Endothelial cell (in vitro differentiated cells): ENCODE measurements at places on chromosomes 1 and 21.

GRCh38 chr1:171654942-171655745 is 2.7 kb upstream of the MYOC start:
- peak; percentile 82 for DNase-seq

- no peak for DNase-seq
These were observed 12.6 kb upstream of the KLF18 start for GRCh38 chr1:44154049-44154448.

- no peak for DNase-seq
These were observed 6.0 kb downstream of the TNFRSF14 start for GRCh38 chr1:2561898-2562895.

DNA sequence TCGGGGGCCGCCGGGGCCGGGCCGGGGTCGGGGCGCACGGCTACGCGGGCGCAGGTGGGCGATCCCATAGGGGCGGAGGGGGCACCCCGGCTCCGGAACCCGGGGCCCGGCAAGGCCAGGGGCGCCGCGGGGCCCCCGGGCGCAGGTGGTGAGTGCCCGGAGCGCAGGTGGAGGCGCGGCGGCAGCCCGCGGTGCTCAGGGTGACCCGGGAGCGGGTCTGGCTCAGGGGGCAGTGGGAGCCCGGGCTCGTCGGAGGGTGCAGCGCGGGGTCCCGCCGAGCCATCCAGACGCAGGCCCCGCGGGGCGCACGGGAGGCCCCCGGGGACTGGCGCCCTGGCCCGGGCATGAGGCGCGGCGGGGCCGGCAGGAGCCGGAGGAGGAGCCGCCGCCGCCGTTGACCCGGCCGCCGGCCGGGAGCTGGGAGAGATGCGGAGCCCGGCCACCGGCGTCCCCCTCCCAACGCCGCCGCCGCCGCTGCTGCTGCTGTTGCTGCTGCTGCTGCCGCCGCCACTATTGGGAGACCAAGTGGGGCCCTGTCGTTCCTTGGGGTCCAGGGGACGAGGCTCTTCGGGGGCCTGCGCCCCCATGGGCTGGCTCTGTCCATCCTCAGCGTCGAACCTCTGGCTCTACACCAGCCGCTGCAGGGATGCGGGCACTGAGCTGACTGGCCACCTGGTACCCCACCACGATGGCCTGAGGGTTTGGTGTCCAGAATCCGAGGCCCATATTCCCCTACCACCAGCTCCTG is 489 bp downstream of the CELSR2 start:
- no peak for DNase-seq

DNA sequence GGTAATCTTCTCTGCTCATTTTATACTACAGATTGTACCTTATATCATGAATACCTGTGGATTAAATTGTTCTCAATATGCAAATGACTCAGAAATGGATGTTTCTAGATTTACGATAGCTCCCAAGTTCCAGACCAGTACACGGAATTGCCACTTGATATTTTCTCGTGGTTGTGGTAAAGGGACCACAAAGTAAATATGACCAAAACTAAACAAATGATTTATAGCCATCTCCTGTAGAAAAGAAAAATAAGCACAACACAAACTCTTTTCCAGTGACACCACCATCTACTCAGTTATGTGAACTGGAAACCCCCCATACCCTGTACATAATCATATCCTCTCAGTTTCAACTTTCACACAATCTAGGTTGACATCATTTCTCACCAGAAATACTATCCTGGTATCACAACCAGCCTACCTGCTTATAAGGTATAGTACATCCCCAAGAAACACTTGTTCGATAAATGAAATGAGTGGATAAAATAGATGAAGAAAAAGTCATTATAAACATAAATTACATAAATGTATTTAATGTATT is 172.3 kb downstream of the ADGRL4 start:
- DNase-seq: no peak

GRCh38 chr1:115184951-115185331 is 95.6 kb upstream of the TSPAN2 start:
- no peak for DNase-seq

- no peak for DNase-seq
These were observed 124.4 kb downstream of the BEND5 start for GRCh38 chr1:48652334-48652733.

GRCh38 chr1:110218739-110219138 is 8.6 kb downstream of the KCNC4 start:
- DNase-seq: peak; percentile 38

GRCh38 chr1:145937436-145937835 is 10.2 kb upstream of the RBM8A start:
- no peak for DNase-seq

- no peak for DNase-seq
These were observed 2.4 kb downstream of the TMCC2 start for GRCh38 chr1:205229916-205230700.

DNA sequence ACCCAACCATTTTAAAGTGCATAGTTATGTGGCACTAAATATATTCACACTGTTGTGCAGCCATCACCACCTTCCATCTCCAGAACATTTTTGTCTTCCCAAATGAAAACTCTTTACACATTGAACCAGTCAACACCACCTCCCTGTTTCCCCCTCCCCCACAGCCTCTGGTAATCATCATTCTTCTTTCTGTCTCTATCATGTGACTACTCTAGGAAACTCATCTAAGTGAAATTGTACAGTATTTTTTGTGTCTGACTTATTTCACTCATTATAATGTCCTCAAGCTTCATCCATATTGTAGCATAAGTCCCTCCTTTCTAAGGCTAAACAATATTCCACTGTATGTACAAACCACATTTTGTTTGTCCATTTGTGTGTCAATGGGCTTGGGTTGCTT is 128.0 kb downstream of the RUNX1 start:
- no peak for DNase-seq

DNA sequence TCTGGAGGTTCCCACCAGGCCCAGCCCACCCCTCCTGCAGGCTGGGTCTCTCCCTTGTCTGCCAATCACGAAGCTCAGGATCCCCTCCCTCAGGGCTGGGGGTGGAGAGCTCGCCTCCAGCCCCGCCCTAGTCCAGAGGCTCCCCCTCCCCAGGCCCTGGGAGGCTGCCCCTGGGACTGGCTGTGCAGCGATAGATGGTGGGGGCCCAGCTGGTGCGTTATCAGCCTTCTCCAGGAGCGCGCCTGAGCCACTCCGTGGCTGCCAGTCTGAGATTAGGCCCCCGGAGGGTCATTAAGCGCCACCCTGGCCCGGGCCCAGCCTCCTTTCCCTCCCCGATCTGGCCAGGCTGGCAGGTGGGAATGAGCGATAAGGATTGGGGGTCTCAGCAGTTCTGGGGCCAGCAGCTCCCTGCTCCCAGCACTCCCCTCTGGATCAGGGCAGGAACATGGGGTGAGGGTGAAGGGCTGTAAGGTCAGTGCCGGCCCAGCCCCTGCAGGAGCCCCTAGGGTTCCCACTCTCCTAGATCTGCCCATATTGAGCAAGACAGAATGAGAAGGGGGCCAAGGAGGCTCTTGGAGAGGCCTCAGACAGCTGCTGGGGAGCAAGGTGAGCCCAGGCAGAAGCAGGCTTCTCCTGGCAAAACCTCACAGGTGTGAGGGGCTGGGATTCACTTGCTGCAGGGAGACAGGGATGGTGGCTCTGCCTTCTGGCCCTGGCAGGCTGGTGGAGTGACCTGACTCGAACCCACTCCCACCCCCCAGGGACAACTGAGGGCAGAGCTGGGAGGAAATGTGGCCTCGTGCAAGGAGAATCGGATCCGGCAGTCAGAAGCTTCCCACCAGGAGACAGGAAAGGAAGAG is 8.5 kb downstream of the PDZK1IP1 start:
- peak; percentile 43 for DNase-seq

- no peak for DNase-seq
These were observed 125.6 kb upstream of the LMO4 start for GRCh38 chr1:87202922-87203655.

DNA sequence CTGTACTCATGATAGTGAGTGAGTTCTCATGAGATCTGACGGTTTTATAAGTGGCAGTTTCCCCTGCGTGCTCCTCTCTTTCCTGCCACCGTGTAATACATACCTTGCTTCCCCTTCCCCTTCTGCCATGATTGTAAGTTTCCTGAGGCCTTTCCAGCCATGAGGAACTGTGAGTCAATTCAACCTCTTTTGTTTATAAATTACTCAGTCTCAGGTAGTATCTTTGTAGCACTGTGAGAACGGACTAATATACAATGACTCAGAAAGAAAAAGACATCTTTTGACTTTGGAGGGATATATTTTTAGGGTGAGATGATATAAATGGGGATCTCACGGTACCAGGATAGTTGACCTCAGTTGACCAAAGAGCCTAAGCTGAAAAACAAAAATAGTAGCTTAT is 74.7 kb upstream of the BACH1 start:
- DNase-seq: no peak

DNA sequence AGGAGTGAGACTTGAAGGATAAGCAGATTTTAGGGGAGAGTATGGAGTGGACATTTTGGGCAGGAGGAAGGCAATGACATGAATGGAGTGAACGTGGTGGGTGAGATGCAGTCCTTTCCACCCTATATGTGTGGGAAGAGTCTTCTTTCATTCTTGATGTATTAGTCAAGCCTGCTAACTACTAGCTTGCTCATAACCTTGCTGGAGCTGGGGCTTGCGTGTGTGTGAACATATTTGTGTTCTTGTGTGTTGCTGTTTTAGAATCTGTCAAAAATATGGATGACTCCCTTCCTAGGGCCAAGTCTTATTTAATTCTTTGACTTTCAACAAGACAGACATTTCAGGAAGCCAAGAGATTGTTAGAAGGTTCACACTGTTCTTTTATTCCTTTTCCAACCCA is 132.7 kb downstream of the UCK2 start:
- DNase-seq: no peak

- DNase-seq: no peak
These were observed 86.5 kb upstream of the ATP1A1 start for GRCh38 chr1:116286541-116286971.

- no peak for DNase-seq
These were observed 82.9 kb downstream of the LHX4 start for GRCh38 chr1:180312926-180313325.

GRCh38 chr1:193014400-193014799 is 44.8 kb downstream of the UCHL5 start:
- DNase-seq: no peak

DNA sequence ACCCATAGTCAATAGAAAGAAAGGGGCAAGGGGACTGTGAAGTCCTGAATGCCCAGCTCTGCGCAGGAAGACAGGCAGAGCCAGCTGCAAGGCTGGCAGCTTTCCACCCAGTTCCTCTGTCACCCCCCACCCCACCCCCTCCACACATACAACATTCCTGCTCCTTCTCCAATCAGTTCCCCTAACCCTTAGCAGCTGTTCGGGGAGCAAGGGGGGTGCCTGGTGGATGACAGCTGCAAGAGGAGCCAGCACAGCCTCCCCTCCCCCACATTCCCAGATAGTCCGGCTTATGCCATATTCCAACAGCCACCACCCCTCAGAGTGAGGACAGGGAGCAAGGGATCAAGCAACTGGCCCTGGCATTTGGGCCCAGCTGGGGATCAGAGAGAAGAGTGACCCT is 9.7 kb downstream of the ARHGEF2 start:
- DNase-seq: no peak

DNA sequence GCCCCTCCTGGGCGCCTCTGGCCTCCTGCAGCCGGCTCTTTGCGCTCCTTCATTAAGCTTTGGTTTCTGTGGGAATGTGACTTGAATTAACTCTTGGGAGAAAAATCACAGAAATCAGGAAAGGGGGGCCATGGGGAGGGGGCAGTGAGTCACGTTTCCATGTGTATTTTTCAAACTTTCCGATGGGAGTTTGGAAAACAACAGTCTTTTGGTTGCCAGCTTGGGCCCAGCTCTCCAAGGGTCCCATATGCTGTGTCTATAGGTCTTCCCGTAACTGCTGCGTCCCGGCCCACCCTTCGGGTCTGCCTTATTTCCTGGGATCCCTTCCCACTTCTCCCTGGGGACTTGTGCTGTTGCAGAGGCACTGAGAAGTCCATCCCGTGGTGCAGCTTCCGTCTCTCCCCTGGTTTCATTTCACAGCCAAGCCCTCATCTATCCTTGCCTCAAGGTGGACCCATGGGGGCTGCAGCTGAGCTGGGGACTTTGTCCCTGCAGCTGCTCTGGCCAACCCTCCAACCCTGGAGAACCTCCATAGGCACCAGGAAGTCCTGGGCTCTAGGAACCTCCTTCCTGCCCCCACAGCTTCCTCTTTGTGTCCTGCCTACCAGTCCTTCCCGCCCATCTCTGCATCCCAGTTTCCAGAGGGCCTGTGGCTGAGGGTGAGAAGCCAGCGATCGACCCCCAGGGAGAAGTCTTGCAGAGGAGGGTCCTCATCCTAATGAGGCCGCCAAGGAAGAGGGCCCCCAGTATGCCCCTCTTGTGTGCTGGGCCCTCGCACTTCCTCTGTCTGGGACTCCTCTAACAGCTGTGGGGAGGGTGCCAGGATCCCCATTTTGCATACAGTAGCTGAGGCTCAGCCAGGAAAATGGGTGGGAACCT is 11.6 kb upstream of the LMNA start:
- no peak for DNase-seq

DNA sequence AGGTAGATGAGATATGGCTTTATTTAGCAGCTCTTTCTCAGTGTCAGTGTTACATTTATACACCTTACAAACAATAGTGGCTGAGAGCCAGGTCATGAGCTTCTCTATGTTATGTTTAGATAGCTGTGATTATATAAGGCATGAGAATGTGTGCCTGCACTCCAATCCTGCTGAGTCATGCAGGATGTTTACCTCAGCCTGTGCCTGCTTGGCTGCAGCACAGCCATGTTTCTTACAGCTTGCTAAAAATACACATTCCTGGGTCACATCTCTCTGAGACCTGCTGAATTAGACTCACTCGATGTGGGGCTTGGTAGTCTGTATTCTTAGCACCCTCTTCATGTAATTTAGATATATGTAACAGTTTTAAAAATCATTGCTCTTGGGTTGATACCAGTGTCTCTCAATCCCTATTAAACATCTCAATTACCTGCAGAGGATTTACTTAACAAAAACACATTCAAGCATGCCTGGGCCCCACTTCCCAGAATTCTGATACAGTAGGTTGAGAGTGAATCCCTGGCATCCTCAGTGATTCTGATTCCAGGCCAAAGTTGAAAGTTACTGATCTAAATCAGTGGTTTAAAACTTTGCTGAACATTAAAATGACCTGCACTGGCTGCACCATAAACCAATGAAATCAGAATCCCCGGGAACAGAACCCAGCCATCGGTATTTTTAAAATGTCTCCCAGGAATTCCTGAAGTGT is 107.5 kb downstream of the GDAP2 start:
- DNase-seq: no peak

GRCh38 chr1:203478986-203479385 is 3.4 kb downstream of the PRELP start:
- no peak for DNase-seq
